ENCODE measurements at places on chromosomes 4 and X.

- DNase-seq: no peak
These were observed 149.3 kb downstream of the SPRY1 start for GRCh38 chr4:123545667-123546572.

GRCh38 chr4:2767705-2768074, 11.6 kb upstream of the TNIP2 start:
- no peak for DNase-seq

GRCh38 chrX:13397878-13398818, 78.3 kb upstream of the ATXN3L start:
- no peak for DNase-seq

DNA sequence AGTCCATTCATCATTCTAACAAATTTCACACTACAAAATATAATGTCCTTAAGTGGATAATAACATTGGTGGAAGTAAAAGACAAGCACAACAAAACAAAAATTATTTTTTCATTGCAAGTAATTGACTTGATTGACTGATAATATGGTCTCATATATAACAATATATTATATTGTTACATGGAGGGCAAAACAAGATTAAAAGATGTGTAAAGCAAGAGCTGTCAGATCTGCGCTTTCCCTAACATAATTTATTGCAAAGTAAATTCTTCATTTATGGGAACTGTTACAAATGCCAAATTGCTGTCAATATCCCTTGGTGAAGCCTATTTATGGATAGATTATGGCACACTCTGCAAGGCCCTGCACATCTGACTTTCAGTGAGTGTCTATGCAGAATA, 233.6 kb downstream of the PCDH7 start:
- no peak for DNase-seq

DNA sequence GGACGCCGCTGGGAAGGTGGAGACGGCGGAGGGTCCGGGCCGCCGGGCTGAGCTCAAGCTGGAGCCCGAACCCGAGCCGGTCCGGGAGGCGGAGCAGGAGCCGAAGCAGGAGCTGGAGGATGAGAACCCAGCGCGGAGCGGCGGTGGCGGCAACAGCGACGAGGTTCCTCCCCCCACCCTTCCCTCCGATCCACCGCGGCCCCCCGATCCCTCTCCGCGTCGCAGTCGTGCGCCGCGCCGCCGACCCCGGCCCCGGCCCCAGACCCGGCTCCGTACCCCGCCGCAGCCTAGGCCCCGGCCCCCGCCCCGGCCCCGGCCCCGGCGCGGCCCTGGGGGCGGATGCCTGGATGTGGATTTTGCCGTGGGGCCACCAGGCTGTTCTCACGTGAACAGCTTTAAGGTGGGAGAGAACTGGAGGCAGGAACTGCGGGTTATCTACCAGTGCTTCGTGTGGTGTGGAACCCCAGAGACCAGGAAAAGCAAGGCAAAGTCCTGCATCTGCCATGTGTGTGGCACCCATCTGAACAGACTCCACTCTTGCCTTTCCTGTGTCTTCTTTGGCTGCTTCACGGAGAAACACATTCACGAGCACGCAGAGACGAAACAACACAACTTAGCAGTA, 483 bp downstream of the USP27X start:
- DNase-seq: no peak

- DNase-seq: no peak
These were observed 133.3 kb downstream of the MAML3 start for GRCh38 chr4:140020457-140021361.

DNA sequence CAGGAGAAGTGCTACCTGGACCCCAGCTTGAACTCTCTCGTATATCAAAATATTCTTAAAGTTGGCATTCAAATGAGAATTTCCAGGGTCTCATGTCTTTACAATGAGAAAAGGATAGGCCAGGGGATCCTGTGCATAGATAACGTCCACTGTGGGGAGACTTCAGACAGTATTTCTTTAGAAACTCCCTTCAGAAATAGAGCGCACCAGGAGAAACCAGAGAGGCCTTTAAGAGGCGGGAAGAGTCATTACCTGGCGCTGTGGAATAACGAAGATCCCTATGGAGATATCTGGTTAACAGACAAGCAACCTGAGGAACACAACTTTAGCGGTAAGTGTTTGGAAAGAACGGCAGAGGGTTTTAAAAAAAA, 600 bp downstream of the RADX start:
- no peak for DNase-seq

All from ovary (tissue), 10 donors.